HEK293T (cell line): ENCODE measurements at places on chromosomes 6 and 20.

DNA sequence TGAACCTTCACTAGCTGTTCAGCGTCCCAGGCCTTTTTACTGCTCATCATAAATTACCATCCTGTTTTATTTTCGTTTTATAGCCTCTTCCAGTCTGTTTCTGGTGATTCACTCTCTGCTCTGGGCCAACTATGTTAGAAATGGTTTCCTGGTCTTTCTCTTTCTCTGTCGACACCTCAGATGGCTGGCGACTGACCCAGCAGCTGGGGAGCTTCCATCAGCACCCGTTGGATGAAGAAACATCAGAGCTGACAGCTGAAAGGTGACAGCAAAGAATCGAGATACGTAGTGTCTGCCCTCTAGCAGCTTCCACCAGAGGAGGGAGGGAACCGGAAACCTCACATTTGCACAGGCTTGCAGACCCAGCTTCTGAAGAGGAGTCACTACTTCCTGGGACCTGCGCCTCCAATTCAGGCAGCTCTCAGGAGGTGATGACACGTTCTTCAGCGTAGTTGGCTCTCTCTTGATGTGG, 82.9 kb upstream of the MLN start:
- no peak for DNase-seq

DNA sequence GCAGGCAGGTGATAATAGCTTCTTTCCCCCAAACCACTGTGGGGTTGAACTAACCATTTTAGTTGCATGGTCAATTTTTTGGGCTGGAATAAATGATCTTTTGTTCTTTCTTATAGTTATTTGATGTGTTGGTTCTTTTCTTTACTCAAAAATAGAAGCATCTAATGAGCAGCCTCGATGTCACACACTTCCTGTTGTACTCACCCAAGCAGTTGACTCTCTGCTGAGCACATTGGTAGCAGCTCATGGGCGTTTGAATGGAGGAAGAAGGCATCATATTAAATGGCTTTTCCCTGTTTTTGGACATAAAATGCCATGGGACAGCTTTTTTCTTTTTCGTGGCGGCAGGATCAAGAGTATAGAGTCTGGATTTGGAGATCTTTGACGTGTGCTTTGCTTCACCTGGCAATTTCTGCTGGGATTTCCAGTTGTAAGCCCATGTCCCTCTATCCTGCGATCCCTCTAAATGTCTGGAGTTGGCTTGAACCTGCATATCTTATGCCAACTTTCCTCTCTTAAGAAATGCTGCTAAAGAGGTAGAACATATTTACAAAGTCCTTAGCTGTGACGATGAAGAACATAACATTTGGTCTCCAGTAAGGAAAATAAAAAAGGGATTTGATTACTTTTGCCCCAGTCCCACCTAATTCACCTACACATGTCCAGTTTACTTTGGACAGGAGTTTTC, 268.3 kb downstream of the PRL start:
- DNase-seq = no peak

GRCh38 chr6:53616450-53617357, 48.9 kb downstream of the KLHL31 start:
- DNase-seq = no peak

GRCh38 chr6:125886021-125886420, 70.5 kb upstream of the HINT3 start:
- DNase-seq = no peak

DNA sequence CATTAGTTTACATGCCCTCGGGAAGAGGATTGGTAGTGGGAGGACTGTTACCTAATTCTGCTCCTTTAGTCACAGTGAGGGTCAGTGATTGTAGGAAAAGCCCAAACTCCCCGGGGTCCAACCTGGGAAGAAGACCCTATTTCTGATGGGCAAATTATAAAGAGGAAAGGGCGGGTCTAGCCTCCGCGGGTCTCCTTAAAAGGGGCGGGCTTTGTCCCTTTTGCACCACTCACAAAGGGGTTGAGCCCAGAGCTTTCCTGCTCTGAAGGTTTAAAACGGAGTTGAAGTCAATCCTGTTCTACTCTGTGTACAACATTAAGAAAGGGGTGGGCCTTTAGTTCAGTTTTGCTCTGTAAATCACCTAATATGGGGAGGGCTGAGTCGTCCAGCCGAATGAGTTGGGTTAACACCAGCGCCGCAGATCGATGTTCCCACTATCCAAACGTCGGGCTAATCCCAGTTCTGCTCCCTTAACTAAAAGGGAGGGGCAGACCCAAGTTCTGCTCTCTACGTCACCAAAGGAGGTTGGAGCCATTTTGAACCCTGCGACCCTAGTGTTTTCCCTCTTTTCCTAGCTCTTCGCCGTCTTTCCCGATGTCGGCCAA, 920 bp upstream of the RNF5 start:
- no peak for DNase-seq

DNA sequence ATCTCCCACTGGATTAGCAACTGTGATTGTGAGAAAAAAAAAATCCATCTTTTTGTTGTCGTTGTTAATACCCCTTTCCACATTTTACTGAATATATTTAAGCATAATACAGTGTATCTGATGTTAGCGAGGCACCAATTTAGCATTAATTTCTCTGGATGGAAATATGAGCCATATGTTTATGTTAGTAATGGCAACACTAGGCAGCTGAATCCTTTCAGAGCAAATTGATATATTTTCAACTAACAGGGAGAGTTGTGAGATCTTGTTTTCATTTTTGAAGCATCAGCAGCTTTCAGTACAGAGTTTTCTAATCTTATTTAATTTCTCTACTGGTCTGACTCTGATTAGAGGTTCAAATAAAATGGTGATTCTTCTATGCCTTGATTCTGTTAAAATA, 84.8 kb upstream of the HDAC2 start:
- DNase-seq = no peak

- DNase-seq = no peak
These were observed 236.4 kb upstream of the PRDM1 start for GRCh38 chr6:105849746-105850145.

- no peak for DNase-seq
These were observed 82.0 kb upstream of the ID4 start for GRCh38 chr6:19755181-19755580.

DNA sequence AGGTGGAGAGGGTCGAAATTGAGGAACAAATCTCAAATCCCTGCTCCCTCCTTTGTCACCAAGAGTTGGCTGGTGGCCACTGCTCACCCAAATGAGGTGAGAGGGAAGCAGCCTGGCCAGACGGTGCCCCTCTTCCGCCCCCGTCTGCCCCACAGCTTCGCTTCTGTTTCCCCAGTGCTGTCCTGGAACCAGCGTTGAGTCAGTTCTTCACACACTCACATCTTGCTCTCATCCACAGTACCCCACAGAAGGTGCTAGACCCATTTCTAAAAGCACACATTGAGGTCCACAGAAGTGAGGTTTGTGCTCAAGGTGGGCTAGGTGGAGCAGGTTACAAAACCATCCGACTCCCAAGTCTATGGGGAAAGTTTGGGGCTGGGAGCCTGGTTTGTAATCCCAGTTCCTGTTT, 3.8 kb downstream of the CEBPB start:
- peak; percentile 3 for DNase-seq

- no peak for DNase-seq
These were observed 113.0 kb downstream of the ERMARD start for GRCh38 chr6:169864148-169865020.

DNA sequence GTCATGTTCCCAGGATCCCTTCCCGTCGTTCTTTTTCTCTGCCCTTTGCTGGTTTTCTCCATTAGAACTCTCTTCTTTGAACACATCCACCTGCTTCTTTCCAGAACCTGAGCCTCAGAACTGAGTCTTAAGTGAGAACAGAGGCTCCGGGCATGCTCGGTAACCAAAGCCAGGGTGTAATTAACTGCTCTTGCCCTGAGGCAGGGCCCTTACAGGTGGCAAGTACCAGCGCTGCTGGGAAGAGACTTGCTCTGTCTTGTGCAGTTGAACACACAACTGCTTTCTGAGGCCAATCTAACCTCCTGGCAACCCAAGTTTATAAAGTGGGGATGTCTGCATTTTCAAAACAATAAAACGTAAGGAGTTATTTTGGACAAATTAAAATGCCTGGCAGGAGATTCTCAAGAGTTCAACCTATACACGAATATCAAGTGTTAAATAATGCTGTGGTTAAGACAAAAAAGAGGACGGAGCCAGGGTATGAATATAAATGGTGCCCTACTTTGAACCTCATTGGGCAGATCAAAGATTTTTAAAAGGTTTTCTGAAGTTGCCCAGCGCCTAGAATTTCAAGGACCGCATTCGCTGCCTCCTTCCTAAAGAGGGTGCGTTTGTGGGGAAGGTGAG, 12.4 kb upstream of the DEK start:
- no peak for DNase-seq

DNA sequence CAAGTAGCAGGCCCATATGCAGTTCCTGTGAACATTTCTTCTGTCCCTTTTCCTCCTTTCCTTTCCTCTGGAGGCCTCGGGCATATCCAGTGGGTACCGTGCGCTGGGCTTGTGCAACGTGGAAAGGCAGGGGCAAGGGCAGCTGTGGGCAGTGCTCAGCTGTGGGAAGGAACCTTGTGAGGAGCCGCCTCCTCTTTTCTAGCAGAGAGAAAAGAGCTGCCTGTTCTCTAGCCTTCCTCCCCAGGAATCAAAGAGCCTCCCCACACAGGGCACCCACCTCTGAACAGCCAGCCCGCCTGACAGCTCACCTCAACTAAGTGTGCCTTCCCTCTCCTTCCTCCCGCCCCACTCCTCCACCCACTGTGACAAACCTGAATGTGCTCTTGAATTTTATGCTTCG, 143.3 kb upstream of the HDDC2 start:
- DNase-seq = no peak

DNA sequence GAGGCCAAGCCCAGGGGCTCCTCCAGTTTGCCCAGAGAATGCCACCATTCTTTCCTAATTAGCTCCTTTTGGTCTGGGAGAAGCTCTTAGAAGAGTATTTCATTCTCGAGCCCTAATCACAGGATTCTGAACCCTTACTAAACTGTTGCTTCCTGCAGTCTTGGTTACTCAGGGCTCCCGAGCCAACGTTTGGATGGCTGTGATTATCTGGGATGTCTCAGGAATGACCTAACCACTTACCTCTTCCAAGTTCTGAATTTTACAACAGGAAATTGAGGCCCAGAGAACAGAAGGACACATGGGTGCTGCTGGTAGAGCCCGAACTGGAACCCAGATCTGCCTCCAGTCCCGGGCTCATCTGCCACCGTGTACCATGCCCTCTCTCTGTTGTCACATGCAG, 22.2 kb upstream of the PNPLA1 start:
- DNase-seq = no peak

DNA sequence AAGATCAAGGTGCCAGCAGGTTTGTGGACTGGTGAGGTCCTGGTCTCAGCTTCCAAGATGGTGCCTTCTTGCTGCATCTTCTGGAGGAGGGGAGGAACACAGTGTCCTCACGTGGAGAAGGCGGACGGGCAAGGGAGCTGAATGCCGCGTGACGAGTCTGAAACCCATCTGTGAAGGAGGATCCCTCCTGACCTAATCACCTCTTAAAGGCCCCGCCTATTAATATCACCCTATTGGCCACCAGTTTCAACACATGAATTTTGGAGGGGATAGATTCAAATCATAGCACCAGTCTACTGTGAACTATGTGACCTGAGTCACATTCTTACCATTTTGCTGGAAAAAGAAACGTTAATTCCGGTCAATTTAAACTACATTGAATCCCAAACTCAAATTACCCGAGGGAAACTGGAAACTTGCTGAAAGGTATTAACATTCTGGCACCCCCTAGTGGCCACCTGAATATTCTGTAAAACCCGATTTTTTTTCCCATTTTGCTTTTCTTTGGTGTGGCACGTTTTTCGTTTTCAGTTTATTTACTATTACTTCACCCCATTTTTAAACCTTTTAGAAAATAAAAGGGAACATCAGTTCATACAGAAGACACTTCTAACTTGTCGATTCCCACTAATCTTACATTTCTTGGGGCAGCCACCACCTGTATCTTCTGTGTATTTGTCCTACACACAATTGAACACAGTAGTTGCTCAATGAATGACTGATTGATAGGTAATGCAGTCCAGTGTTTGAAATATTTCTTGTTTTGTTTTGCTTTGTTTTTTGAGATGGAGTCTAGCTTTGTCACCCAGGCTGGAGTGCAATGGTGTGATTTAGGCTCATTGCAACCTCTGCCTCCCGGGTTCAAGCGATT, 17.9 kb upstream of the CCDC170 start:
- peak; percentile 64 for DNase-seq

GRCh38 chr6:36985417-36985807, 584 bp downstream of the MTCH1 start:
- no peak for DNase-seq

GRCh38 chr6:43328528-43328927, 19.9 kb upstream of the CRIP3 start:
- DNase-seq = no peak

DNA sequence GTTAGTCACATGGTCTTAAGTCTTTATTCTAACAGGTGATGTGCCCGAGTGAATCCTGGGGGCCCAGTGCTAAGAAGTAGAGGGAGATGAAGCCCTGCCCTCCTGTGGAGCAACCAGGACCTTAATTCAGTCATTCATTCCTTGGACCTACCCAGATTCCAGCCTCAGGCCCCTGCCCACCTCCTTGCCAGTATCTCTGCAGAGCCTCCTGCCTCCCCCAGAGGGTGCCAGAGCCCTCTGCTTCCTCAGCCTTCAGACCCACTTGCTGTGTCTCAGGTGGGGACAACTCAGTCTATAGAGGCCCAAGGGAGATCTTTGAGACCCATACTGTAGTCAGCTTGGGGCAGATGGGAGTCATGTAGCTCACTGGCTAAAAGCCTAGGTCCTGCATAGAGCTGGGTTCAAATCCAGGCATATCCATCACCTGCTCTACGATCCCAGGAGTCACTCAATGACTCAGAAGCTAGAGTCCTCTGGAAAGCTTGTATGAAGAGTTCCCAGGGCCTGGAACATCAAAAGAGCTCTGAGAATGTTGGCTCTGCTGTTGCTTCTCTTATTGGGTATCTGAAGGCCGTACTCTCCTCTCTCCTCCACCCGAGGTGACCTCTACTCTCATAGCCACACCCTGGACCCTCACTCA, 3.9 kb upstream of the SIGLEC1 start:
- DNase-seq = peak; percentile 71

DNA sequence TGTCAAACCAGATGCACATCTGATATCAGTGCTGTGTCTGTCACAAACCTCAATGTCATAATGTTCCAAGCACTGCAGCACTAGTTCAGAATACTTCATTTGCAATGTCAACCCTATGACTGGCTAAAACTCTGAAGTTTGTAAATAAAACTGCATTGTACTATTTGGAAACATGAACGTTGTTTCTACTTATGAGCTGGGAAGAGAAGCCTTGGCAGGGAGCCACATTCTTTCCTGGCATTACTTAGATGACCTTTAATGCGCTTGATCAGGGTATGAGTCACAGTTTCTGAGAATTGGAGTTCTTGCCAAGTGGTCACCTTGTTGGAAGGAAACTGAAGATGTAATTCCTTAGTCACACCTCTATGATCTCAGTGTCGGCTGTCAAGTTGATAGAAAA, 664.8 kb upstream of the MMS22L start:
- no peak for DNase-seq

DNA sequence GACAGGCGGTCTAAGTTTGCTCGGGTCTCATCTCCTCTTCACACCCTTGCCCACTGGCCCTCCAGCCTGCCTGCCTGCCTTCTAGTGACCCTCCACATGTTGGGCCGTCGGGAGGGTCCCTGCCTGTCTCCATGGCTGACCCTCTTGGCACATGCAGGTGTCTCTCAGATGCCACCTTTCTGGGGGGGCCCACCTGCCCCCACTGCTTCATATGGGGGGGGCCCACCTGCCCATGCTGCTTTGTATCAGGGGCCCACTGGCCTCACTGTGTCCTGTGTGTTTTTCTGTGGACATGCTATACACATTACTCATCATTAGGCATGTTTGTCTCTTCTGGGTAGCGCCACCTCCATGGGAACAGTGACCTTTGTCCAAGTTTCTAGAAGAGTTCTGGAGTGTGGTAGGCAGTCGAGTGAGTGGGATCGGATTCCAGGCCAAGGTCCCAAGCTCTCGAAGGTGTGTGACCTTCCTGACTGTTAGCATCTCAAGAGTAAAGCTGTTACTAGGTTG, 40.4 kb upstream of the KIF25 start:
- no peak for DNase-seq
